ENCODE measurements at places on chromosomes 2 and 18. TPM values are rescaled to one million over a fixed set of nuclear protein-coding genes. Genes with fewer than 3 reads are reported as not detected.

SEMA4F gene
- 11.1 TPM for total RNA-seq

SERPINB10 gene
- not detected for total RNA-seq

NOSTRIN gene
- not detected for total RNA-seq

CXCR1 gene
- total RNA-seq: not detected

MC2R gene
- total RNA-seq: not detected

TNP1 gene
- total RNA-seq: not detected

C2orf68 gene
- total RNA-seq: 43.9 TPM

DNAJC5G gene
- total RNA-seq: not detected

ERICH2 gene
- not detected for total RNA-seq

TMEM17 gene
- total RNA-seq: not detected

- no peak for DNase-seq
These were observed 52.5 kb downstream of the ZNF516 start for GRCh38 chr18:76442413-76443171.

- no peak for DNase-seq
These were observed 464.5 kb upstream of the SALL3 start for GRCh38 chr18:78514910-78515670.

DNA sequence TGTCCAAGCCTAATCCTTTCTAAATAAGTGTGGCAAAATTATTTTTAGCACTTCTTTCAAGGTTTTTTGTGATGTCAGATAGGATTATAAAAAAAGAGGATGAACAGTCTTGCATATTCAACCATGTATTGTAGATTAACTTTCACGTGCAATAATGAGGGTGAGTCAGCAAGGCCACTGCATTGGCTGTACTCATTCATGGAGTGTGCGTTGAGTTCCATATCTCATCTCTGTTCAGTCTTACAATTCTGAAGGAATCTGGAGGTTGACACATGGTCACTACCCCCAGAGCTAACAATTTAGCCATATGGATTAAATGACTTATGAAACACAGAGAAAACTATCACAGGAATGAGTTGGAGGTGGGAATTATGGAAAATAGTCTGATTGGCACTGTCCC is 810.5 kb downstream of the SLC4A3 start:
- no peak for DNase-seq

DNA sequence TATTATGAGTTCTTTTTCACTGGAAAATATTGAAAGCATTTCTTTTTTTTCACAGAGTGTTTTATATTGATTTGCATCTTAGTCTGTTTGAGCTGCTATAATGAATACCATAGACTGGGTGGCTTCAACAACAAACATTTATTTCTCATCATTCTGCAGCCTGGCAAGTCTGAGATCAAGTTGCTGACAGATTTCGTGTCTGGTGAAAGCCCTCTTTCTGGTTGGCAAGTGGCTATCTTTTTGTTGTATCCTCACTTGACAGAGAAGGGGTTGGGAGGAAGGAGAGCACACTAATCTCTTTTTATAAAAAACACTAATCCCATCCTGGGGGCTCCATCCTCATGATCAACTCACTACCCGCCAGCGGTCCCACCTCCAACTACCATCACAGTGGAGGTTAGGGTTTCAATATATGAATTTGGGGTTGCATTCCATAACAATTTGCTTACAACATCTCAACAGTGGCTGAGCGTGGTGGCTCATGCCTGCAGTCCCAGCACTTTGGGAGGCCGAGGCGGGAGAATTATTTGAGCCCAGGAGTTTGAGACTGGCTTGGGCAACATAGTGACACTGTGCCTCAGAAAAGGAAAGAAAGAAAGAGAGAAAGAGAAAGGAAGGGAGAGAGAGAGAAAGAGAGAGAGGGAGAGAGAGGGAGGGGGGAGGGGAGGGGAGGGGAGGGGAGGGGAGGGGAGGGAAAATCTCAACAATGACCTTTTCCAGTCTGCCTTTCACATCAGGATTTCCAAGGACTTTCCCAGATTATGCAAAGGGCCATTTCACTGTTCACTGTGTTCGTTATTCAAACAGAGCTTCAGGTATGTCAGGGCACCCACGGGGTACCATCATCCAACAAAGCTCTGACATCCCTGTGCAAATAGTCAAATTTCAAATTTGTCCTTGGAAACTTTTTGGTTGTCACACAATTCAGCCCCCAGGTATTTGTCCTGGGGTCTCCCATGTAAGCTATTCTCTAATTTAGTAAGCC is 111.1 kb downstream of the AP1S3 start:
- DNase-seq: no peak

- DNase-seq: peak; percentile 56
These were observed 76.9 kb downstream of the WDSUB1 start for GRCh38 chr2:159209341-159210306.

- no peak for DNase-seq
These were observed 181.5 kb upstream of the ZFP36L2 start for GRCh38 chr2:43407935-43408334.

- DNase-seq: peak; percentile 39
These were observed 64.0 kb downstream of the NDUFA10 start for GRCh38 chr2:239960929-239961661.

GRCh38 chr2:898319-898718 is 52.3 kb upstream of the SNTG2 start:
- DNase-seq: no peak

DNA sequence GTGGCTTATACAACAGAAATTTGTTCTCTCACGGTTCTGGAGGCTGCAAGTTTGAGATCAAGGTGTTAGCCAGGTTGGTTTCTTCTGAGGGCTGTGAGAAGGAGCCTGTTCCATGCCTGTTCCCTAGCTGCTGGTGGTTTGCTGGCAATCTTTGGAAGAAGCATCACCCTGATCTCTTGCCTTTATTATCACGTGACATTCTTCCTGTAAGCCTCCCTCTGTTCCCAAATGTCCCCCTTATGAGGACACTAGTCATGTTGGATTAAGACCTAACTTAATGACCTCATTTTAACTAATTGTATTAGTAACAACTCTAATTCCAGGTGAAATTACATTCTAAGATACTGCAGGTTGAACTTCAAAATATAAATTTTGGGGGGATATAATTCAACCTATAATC is 135.2 kb downstream of the DPP10 start:
- no peak for DNase-seq

DNA sequence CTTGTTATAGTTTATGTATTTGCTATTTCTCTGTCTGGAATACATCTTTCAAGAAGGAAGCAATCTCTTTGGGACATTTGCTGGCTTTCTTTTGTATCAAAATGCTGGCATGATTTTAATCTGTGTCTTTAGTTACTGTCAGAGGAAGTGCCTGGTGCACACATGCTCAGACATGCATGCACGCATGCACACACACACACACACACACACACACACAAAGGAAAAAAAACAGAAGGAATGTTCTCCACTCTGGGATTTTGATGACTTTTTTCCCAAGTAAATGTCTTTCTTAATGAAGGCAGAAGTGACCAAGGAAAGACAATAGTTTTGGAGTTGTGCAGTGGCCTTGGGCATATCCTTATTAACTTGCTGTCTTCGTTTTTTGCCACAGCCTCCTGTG is 6.7 kb downstream of the GNAL start:
- no peak for DNase-seq

DNA sequence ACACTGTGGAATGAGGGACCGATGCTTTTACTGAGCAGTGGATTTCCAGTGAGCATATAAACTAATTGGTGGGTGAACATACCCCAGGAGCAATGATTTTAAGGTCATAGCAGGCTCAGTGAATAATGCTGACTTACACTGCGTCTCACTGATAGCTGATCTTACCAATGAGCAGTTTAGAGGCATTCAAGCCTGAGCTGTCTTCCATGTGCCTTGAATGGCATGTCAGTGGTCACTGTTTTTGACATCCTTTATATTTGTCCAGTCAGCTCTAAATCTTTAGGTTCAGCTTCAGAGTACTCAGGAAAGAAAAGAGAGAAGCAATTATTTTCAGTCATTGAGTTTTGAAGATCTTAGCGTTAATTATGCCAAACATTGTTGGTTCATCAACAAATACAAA is 88.3 kb downstream of the CAMKMT start:
- DNase-seq: no peak

DNA sequence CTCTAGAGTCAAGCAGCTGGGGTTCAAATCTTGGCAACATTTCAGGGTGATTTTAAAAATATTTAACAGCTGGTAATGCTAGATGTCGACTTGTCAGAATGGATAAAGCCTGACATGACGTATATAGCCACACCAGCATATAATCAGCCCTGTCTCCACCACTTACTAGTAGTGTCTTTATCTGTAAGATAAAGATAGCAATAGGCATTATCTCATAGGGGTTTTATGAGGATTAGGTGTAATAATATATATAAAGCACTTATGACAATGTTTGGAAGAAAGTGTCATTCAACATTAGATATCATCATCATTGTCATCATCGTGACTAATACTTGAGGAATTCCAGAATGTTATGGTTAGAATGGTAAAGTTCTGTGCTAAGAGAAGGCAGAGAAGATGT is 369.0 kb upstream of the CWC22 start:
- no peak for DNase-seq

DNA sequence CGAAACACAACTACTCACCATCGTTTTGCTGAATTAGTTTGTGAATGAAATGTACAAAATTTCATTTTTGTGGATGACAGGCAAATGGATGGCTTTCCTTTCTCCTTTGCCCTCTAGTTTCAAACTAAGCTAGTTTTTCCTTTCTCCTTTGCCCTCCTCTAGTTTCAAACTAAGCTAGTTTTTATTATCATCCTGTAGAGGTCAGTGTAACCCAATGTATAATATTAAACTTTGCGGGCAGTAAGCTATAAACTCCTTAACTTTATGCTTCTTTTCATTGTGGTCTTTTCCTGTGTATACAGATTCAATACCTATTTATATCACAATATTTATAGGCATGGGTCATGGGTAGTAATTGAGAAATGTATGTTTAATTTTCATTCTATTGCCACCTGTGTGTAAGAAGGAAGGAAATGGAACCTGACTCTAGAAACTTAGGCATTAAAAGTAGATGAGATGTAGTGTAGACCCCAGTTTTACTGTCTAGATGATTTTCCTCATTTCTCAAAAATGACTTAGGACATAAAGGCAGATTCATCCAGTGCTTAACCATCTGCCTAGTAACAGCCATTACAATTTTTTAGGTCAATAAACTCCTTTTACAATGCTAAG is 58.1 kb downstream of the MAP3K19 start:
- DNase-seq: peak; percentile 31

DNA sequence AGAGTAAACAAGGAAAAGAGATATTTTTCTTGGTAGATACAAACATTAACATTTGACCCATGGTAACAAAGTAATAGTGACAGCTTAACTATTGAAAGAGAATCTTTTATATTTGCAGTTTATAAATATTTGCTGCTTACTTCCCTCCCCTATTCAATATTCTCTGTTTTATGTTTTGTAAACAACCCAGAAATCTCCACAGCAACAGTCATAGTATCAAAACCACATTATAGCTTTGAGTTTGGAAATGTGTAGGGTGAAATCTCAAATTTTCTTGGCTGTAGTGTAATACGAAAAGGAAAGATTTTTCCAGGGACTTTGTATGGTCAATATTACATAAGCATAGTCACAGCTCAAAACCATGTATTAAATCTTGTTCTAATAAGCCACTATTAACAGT is 511.2 kb downstream of the METTL4 start:
- no peak for DNase-seq

DNA sequence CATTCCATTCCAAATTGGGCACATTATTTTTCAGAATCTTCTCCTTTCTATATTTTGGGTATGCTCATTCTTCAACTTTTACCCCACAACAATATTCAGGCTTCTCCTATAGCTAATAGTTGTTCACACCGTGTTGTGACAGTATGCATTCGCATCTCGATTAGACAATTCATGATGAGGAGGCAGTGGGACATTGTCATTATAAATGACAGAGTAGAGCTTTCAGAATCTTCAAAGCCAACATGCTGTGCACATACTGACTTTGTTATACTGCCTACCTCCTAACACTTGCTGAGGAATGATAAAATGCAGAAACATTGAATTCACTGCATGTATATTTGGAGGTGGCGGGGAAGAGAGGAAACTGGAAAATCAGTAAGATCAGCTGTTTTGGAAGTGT is 714.2 kb downstream of the SUCLG1 start:
- DNase-seq: no peak

GRCh38 chr2:99181624-99182000 is 628 bp downstream of the MRPL30 start:
- peak; percentile 28 for DNase-seq

- no peak for DNase-seq
These were observed 17.7 kb downstream of the POU3F3 start for GRCh38 chr2:104871649-104871971.

- no peak for DNase-seq
These were observed 71.6 kb downstream of the UBE2E3 start for GRCh38 chr2:181051861-181052522.

Data from CD4-positive, CD25-positive, alpha-beta regulatory T cell (primary cell).